ENCODE measurements at places on chromosomes 2 and 18.

DNA sequence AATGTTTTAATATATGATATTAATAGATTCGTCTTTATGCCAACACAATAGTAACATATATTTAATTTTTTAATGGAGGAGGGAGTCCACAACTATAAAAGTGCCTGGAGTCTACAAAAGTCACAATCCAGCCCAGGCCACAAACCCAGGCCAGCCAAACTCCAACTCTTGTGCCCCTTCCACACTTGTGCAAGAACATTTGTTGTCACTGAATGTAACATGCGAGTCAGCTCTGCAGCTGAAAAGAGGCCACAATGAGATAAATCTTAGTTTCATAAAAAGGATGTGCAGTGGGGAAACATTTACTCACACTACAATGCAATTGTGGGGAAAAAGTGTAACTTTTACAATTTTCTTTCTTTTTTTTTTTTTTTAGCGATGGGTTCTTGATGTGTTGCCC is 110.8 kb downstream of the MCFD2 start:
- no peak for DNase-seq

DNA sequence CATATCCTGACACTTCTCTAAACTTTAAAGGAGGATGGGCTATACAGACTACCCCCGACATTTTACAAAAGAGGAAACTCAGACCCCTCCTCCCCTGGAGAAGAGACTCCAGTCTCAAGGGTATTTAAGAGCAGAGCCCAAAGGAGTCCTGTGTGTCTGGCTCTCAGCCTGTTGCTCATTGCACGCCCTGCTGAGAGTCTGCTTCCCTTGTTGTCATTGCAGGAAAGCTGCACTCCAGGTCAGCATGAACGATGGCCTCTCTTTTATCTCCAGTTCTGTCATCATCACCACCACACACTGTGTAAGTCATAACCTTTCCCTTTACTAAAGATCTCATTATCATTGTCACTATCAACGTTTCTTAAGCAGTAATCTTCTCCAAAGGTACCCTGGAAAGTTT is 111.4 kb downstream of the ANTXR1 start:
- DNase-seq: no peak

DNA sequence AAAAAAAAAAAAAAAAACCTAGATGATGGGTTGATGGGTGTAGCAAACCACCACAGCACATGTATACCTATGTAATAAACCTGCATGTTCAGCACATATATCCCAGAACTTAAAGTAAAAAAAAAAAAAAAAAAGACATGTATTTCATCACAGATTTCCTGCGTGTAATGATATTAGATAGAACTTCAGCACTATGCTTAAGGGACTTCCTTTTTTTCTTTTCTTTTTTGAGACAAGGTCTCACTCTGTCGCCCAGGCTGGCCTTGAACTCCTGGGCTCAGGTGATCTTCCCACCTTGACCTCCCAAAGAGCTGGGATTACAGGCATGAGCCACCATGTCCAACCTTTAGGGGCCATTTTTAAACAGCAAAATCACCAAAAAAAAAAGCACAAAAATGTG is 42.0 kb downstream of the NEURL3 start:
- DNase-seq: no peak

- DNase-seq: no peak
These were observed 23.6 kb upstream of the SLC9A4 start for GRCh38 chr2:102449370-102449974.

- DNase-seq: no peak
These were observed 729.4 kb downstream of the RNF144A start for GRCh38 chr2:7646661-7647060.

GRCh38 chr18:31562726-31563125 is 29.0 kb upstream of the TTR start:
- DNase-seq: no peak

- no peak for DNase-seq
These were observed 103.0 kb downstream of the CDK15 start for GRCh38 chr2:201909348-201909747.

- no peak for DNase-seq
These were observed 322.8 kb downstream of the LRRTM4 start for GRCh38 chr2:77199411-77199810.

GRCh38 chr2:202201220-202202160 is 36.9 kb downstream of the SUMO1 start:
- DNase-seq: no peak

GRCh38 chr2:219309278-219309677 is at the start of gene PTPRN:
Gene PTPRN (minus strand): TSS chr2:219309401. CDS start chr2:219309332, 69 bp downstream.
- DNase-seq: peak; percentile 43

DNA sequence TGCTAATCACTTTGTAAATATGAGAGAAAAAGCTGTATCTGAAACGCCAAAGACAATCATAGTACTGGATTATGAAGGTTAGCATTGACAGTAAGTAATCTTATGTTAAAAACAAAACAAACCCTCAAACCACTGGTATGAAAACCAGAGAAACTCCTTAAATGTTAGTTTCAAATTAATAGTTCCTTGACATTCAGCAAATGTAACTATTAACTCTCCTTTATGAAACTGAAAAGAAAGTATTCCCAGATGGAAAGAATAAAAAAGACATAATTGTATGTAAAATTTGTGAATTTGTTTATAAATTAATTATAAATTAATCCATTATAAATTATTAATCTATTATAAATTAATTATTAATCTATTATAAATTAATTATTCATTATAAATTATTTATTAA is 12.3 kb downstream of the FASTKD1 start:
- DNase-seq: no peak

DNA sequence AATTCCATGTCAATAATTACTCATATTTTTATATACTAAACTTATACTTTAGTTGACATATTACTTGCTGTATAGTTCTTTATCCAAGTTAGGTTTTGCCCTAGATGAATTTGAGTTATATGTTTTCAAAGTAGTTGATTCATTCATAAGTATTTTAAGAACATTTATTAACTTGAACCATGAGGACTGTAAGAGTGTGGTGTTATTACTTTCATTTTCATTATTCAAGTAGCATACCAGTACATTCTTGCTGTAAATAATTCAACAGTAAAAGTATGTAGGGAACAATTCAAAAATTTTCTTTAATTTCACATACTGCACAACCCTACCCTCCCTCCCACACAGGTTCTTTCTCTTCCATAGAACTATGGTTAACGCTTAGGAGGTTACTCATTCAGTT is 75.4 kb downstream of the ANKRD12 start:
- no peak for DNase-seq

GRCh38 chr18:12944709-12945108 is 3.1 kb upstream of the SEH1L start:
- no peak for DNase-seq

DNA sequence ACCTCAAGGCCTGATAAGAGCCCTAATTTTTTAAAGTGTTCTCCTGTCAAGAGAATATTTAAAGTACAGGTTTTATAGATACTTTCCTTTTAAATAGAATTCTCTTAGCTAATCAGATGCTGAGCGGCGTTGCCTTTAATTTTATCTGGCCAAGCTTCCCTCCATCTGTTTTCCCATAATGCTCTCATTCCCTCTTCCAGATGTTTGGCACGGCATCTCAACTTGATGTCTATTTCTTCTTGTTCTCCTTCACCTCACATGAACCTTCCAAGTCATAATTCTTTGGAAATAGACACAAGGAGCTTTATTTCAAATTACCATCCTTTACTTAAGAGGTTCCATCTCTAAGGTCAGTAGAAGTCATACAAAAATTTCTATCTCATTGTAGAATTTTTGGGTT is 76.1 kb upstream of the CPO start:
- no peak for DNase-seq

GRCh38 chr2:224813578-224813977 is 97.4 kb upstream of the CCDC195 start:
- DNase-seq: no peak

- DNase-seq: no peak
These were observed 130.6 kb downstream of the RAD51AP2 start for GRCh38 chr2:17387591-17387990.

DNA sequence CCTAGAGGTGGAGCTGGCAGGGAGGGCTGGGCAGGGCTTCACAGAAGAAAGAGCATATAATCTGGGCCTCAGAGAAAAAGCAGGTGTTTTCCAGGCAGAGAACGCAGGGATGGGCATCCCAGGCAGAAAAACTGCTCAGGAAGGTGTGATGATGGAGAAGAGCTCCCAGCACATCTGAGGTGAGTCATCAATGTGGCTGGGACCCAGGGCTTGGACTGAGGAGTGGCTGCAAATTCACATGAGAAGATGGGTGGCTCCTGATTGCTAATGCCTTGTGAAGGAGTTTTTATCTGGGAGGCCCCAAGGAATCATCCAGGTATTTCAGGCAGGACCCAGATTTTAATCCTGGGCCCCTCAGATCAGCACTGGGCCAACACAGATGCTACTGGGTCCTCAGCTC is 10.2 kb downstream of the IL1F10 start:
- no peak for DNase-seq
